D721Med (cell line): ENCODE measurements at places on chromosomes 11 and 22.
A peak's percentile ranks its signal among the peaks of the same experiment; 100 is the strongest.

DNA sequence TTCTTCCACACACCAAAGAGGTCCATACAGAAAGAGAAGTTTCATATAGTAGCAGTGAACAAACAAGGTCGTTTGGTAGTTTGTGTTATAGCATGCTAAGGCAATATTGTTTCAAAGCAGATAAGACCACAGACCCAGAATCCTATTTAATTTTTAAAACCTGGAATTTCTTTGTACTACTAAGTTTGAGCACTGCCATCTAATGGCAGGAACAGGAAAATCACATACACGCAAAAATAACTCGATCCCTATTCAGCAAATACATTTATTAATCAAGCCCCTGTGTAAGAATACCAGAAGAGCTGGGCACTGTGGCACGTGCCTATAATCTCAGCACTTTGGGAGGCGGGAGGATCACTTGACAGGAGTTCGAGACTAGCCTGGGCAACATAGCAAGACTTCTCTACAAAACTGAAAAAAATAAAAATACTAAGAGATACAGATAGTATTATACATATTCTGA is 2.9 kb upstream of the BTBD10 start:
- DNase-seq = peak; percentile 38

- no peak for DNase-seq
Observed at GRCh38 chr22:39177791-39178190, 25.3 kb upstream of the CBX7 start.

- DNase-seq = no peak
Observed at GRCh38 chr11:98409069-98409468, 611.7 kb upstream of the CNTN5 start.

GRCh38 chr11:11717064-11717725 is 95.4 kb upstream of the GALNT18 start:
- DNase-seq = no peak

- DNase-seq = no peak
Observed at GRCh38 chr22:38219632-38220031, 17.8 kb downstream of the MAFF start.
